ENCODE measurements at places on chromosomes 7 and 10.

DNA sequence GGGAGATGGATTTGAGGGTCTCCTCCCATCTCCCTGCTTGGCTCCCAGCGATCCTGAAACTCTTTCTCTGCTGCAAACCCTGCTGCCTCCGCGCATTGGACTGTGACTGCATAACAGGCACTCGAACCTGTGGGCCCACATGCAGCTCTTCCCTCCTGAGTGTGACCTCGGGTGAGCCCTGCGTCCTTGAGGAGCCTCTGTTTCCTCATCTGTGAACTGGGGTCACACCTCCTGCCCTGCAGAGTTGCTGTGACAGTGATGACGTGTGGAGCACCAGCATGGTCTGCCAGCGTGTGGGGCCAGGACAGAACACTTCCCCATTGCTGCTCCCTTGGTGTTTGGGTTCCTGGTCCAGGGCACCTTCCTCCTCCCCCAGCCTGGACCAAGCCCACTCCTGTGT is 46.9 kb upstream of the PSMG3 start:
- no peaks in the 10 kb centered on the region for H3K27me3 ChIP-seq
- no peaks in the 10 kb centered on the region for H3K4me1 ChIP-seq
- H3K4me3 ChIP-seq, result no peak overlapping the region
- H3K27ac ChIP-seq, result no peak overlapping the region

GRCh38 chr7:145698526-145699262 is 417.9 kb upstream of the CNTNAP2 start:
- no peak overlapping the region for H3K27ac ChIP-seq
- no peaks in the 10 kb centered on the region for H3K36me3 ChIP-seq
- H3K4me3 ChIP-seq, result no peak overlapping the region
- no peak for DNase-seq

- H3K27me3 ChIP-seq, result no peaks in the 10 kb centered on the region
- no peak for DNase-seq
- no peak overlapping the region for H3K27ac ChIP-seq
- no peak overlapping the region for H3K4me3 ChIP-seq
- H3K4me1 ChIP-seq, result peaks cover under 1% of the 10 kb centered on the region
Observed at GRCh38 chr10:101441541-101442455, 87.8 kb downstream of the BTRC start.

GRCh38 chr10:70659306-70659705 is 13.0 kb upstream of the ADAMTS14 start:
- H3K27ac ChIP-seq, result no peak overlapping the region
- H3K4me3 ChIP-seq, result no peak overlapping the region
- H3K36me3 ChIP-seq, result no peaks in the 10 kb centered on the region
- H3K27me3 ChIP-seq, result no peaks in the 10 kb centered on the region
- no peaks in the 10 kb centered on the region for H3K4me1 ChIP-seq
- DNase-seq, result no peak

DNA sequence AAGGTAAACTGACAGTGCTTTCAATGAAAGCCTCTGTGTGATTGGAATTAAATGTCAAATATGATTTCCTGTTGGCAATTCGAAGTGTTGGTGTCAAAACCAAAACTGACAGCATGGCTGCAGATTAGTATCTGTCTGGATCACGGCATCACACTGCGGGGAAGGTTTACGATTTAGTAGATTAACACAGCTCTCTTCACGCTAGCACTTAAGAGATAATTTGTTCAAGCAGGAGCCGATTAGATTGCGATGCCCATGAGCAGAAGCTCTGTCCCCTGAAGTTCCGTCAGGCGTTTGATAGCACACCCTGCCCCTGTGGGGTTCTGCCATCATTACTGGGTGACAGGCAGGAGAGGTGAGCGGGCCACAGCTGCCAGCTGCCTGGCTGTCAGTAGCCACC is 279.5 kb upstream of the AUTS2 start:
- no peak for DNase-seq
- H3K27me3 ChIP-seq, result no peaks in the 10 kb centered on the region
- H3K4me3 ChIP-seq, result no peak overlapping the region
- H3K27ac ChIP-seq, result no peak overlapping the region
- H3K36me3 ChIP-seq, result no peaks in the 10 kb centered on the region
- H3K4me1 ChIP-seq, result no peaks in the 10 kb centered on the region

DNA sequence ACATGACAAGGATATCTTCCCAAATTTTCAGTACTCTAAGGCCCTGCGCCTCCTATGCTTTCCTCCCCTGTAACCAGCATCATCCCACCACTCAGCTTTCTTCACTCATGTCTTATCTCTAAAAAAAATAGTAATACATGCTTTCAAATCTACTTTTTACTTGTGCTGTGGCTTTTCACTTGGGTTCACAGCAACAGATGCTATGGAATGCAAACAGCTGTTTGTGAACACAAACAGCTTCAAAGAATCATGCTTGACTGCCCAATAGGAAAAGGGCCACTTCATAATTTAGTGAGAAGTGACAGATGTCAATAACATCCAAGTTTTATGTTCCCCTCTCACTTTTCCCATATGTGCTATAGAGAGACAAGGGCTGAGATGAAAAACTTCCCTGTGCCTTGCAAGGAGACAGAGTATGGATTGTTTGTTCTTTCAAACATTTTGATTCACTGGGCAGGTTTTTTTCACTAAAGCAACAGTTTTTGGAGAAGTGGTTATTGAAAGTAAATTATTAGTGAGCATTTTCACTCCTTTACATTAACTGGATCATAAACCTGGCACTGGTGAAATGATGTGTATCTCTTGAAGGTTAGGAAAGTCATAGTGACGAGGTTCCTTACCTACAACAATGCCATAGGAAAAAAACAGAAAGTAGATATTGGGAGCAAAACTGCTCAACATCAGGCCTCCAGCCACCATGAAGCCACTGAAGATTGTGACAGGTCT is 37.3 kb downstream of the SLC16A9 start:
- H3K4me3 ChIP-seq, result no peak overlapping the region
- H3K27ac ChIP-seq, result no peak overlapping the region
- no peaks in the 10 kb centered on the region for H3K36me3 ChIP-seq
- no peaks in the 10 kb centered on the region for H3K27me3 ChIP-seq

- no peaks in the 10 kb centered on the region for H3K27me3 ChIP-seq
- H3K27ac ChIP-seq, result no peak overlapping the region
- no peak for DNase-seq
- H3K4me3 ChIP-seq, result no peak overlapping the region
Observed at GRCh38 chr10:16689227-16689626, 128.0 kb downstream of the RSU1 start.

DNA sequence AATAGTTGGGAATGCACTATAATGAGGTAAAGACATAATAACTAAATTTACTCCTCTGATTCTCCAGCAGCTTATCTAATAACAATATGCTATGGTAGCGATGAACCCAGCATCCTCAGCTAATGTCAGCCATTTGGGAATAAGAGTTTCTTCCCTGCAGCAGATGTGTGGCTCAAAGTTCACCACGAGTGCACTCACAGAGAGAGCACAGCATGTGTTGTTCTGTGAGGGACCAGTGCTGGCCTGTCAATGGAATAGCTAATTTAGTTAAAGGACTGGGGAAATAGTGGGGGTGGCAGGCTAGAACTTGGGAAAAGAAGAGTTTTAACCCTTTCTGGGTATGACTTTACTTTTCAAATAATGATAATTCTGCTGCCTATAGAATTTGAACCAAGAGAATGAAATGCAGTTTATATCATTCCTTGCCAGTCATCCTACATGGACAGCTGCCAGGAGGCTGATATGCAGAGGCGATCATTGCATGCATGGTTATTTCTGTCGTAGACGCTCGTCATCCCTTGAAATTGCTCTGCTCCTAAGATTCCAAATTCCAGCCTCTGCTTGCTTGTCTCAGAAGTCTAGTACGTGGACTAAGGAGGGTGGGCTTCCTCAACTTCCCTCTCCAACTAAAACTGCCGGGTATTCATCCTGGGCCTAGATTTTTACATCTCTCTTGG is 355.6 kb downstream of the RNLS start:
- no peaks in the 10 kb centered on the region for H3K36me3 ChIP-seq
- no peaks in the 10 kb centered on the region for H3K4me1 ChIP-seq
- no peaks in the 10 kb centered on the region for H3K27me3 ChIP-seq

DNA sequence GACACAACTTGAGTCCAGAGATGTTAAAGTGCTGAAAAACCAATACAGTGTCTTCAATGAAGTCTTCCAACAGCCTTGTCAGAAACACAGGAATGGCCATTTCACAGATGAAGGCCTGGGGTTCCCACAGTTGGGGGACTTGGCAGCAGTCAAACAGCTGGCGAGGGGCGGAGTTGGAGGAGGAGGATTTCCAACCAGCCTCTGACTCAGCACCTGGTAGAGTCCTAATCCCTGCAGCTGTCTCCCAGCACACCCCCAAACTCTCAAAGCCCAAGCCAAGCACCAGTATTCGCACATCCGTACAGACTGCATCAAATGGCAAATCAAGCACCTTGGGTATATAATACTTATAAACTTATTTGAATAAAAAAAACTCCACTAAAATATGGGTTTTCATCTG is 28.0 kb downstream of the CTBP2 start:
- no peaks in the 10 kb centered on the region for H3K36me3 ChIP-seq
- H3K4me3 ChIP-seq, result no peak overlapping the region
- no peaks in the 10 kb centered on the region for H3K27me3 ChIP-seq
- H3K4me1 ChIP-seq, result no peaks in the 10 kb centered on the region

DNA sequence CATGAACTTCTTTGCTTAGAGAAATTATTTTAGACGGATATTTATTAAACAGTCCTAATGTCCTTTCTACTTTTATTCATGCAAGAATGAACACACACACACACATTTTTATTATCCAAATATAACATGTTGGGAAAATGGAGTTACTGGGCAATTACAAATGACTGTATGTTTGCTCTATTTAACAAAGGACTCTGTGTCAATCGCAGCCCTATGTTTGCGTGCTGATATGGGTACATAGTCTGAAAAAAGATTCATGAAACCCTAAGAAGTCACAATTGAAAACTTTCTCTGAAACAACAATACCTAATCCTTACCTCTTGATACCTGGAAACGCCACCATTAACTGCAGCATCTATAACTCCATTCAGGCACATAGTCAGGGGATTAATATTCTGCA is 184.7 kb upstream of the IMMP2L start:
- no peaks in the 10 kb centered on the region for H3K36me3 ChIP-seq
- no peak overlapping the region for H3K27ac ChIP-seq
- H3K4me1 ChIP-seq, result no peaks in the 10 kb centered on the region
- DNase-seq, result no peak
- H3K27me3 ChIP-seq, result no peaks in the 10 kb centered on the region

GRCh38 chr10:96238646-96239623 is 32.4 kb downstream of the BLNK start:
- DNase-seq, result no peak
- no peaks in the 10 kb centered on the region for H3K4me1 ChIP-seq
- no peaks in the 10 kb centered on the region for H3K27me3 ChIP-seq
- no peaks in the 10 kb centered on the region for H3K36me3 ChIP-seq

GRCh38 chr7:73966062-73966940 is 61.7 kb upstream of the ELN start:
- no peaks in the 10 kb centered on the region for H3K4me1 ChIP-seq
- no peak overlapping the region for H3K4me3 ChIP-seq
- no peaks in the 10 kb centered on the region for H3K36me3 ChIP-seq

- peaks cover 2% of the 10 kb centered on the region for H3K4me1 ChIP-seq
- DNase-seq, result no peak
- H3K36me3 ChIP-seq, result no peaks in the 10 kb centered on the region
- H3K27me3 ChIP-seq, result no peaks in the 10 kb centered on the region
- H3K4me3 ChIP-seq, result no peak overlapping the region
Observed at GRCh38 chr7:91692800-91693199, 187.7 kb downstream of the MTERF1 start.

DNA sequence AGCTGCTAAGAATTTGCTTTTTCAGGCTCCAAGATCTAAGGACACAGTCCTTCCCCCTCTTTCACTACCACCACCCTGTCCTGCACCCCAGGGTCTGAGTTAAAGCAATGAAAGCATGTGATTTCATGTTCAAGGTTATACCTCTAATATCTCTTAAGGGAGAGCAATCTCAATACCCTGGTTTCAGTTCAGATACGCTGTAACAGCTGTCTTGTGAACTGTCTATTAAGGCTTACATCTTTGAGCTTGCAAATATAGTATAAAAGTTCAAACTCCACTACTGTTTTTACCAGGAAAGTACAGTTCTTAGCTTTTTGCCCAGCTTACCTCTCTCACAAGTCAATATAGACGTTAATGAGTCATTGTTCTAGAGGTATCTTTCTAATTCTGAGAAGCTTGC is 2.6 kb downstream of the CPVL start:
- no peak overlapping the region for H3K27ac ChIP-seq
- no peaks in the 10 kb centered on the region for H3K4me1 ChIP-seq
- H3K4me3 ChIP-seq, result no peak overlapping the region
- H3K27me3 ChIP-seq, result peaks cover 1% of the 10 kb centered on the region
- DNase-seq, result no peak

DNA sequence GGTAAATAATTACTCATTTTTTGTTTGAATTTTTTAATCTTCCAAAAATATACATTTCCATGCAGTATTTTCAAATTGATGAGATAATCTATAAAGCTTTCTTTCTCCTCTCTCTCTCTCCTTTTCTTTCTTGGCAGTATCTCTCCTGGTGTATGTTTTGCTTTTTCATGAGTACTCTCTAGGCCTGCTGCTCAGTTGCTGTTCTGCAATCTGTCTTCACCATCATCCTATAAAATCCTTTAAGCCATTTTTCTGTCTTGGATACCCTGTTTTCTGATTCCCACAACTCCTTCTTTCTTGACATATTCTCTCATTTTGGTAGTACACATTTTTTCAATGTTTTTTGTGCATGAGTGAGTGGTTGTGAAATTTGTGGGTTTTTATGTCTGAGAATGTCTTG is 1558.1 kb upstream of the LRRTM3 start:
- no peaks in the 10 kb centered on the region for H3K27me3 ChIP-seq
- H3K4me3 ChIP-seq, result no peak overlapping the region
- DNase-seq, result no peak
- no peak overlapping the region for H3K27ac ChIP-seq
- H3K36me3 ChIP-seq, result no peaks in the 10 kb centered on the region

DNA sequence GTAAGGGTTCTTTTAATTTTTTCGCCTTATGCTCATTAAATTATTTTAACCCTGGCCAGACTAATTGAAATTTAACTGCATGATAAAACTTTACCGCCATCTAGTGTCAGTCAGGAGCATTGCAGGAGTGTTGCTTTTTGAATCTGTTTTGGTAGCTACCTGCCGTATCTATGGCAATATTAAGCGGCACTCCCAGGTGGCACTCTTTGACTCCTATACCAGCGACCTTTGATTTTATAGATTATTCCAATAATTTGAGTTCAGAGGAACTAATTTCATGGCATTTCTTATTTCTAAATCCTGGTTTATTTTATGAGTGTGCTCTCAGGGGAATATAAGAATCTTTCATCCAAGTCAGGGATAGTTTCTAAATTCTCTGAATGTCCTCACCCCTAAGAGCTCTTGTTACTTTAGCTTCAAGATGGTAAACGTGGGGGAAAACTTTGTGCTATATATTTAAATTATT is 198.9 kb downstream of the REEP3 start:
- H3K36me3 ChIP-seq, result no peaks in the 10 kb centered on the region
- no peak for DNase-seq
- H3K4me3 ChIP-seq, result no peak overlapping the region

Data from aorta (tissue), 5 donors.